ENCODE measurements at places on chromosomes 2 and 18.

- DNase-seq, result no peak
Observed at GRCh38 chr18:45039376-45039775, 358.7 kb downstream of the SETBP1 start.

DNA sequence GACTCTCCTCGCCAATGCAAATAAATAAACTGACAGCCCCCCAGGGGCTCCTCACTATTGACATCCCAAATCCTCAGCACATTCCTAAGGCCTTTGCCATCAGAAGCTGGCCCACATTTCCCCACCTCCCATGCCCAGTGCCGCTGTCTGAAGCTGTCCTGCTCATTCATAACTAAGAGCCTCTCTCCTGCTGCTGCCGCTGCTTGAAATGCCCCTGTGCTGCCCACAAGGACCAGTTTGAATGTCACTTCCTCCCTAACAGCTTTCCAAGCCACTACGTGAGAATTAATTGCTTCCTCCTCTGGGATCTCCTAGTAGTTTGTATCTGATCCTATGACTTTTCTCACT, 151.6 kb upstream of the CAPN13 start:
- no peak for DNase-seq

- no peak for DNase-seq
Observed at GRCh38 chr2:74881176-74881575, 47.2 kb downstream of the HK2 start.

DNA sequence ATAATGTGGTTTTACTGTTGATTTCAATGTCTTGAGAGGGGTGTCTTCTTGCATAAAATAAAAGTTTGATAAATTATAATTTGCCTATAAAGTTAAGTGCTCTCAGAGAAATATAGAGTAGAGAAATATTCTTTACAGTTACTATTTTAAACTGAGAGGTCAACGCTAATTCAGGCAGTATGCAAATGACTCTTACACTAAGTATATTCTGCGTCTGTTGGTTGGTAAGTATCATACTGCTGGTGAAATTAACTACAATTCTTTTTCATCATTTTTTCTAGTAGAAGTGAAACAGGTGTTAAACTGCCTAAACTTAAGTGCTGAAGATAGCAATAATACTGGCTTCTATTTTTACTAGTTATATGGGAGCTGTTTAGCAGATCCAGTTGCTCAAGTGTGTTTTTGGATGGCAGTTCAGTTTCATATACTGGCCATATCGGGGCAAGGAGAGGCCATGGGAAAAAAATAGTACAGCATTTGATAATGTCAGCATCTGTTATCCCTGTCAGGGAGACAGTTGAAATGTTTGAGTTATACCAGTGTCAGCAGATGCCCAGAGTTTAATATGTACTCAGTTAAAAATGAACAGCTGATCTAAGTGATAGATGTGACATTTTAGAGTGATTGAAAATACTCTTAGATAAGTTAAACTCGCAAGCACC, 86.2 kb downstream of the MIB1 start:
- no peak for DNase-seq

DNA sequence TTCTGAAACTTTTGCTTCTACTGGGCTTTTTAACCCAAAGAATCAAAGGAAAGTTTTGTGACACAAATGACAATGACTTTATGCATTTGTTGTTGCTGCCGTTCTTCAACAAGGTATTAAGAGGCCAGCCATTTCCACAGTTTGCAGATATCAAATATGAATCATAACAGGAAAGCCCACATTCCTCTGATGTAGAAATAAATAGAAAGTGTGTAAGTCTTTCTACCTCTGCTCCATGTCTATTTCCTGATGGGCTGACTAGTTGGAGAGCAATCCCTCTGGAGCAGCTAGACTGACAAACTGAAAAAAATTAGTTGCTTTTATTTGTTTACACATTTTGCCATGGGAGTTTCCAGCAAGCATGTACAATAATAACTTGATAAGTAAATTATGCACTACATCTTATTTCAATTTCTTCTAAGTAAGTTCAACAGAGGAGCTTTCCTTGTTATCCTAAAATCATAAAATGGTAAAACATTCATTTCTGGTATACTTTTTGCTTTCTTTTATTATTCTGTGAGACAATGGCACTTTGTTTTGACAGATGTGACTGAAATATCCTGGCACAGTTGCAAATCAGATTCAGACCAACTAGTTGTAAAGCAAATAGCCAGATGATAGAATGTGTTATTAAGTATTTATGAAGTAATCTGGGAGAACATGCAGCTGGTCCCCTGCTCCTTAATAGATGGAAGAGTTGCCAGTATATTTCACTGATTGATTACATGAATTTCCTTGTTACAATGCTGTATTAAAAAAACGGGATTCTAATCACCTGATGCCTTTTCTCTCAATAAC, 266.7 kb downstream of the METTL4 start:
- DNase-seq, result no peak

All from muscle of arm (tissue), 14 donors.